ENCODE measurements at places on chromosomes 4 and X.
A peak's percentile ranks its signal among the peaks of the same experiment; 100 is the strongest.

GRCh38 chr4:22456291-22456690, 59.6 kb downstream of the ADGRA3 start:
- DNase-seq = no peak

GRCh38 chr4:185700630-185701029, 111.4 kb downstream of the SORBS2 start:
- no peak for DNase-seq

DNA sequence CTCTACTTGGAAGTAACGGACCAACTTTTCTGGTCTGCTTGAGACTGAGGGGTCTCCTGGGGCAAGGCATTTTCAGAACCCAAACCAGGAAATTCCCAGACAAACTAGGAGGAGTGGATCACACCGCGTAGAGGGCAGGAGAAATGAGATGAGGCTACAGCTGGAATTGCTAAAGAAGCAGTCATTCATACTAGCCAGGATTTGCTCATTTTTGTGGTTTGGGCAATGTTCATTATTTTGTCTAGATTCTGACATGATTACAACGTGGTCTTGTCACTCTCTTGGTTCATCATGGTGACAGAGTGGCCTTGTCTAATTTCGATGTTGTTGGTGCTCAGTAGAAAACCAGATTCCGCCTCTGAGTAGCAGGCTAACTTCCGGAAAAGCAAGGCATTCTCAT, 63.2 kb downstream of the BANK1 start:
- DNase-seq = peak; percentile 25

DNA sequence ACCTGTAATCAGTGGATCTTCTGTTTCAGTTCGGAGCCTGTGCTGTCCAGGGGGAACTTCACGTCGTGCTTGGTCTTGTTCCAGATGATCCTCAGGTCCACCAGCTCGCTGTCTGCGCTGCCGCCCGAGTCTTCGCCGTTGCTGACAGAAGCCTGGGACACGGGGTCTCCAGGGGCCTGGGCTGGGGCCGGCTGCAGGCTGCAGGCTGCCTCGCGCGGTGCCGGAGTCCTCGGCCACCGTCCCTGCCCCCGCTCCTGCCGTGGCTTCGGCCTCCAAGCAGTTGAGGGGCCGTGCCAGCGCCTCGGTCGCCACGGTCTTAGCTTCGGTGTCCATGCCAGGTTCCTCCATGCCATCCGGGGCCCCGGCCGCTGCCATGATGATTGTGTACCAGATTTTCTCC, 37.3 kb upstream of the CCNI start:
- DNase-seq = no peak

GRCh38 chrX:134734466-134734952, 76.2 kb upstream of the PLAC1 start:
- DNase-seq = peak; percentile 4

DNA sequence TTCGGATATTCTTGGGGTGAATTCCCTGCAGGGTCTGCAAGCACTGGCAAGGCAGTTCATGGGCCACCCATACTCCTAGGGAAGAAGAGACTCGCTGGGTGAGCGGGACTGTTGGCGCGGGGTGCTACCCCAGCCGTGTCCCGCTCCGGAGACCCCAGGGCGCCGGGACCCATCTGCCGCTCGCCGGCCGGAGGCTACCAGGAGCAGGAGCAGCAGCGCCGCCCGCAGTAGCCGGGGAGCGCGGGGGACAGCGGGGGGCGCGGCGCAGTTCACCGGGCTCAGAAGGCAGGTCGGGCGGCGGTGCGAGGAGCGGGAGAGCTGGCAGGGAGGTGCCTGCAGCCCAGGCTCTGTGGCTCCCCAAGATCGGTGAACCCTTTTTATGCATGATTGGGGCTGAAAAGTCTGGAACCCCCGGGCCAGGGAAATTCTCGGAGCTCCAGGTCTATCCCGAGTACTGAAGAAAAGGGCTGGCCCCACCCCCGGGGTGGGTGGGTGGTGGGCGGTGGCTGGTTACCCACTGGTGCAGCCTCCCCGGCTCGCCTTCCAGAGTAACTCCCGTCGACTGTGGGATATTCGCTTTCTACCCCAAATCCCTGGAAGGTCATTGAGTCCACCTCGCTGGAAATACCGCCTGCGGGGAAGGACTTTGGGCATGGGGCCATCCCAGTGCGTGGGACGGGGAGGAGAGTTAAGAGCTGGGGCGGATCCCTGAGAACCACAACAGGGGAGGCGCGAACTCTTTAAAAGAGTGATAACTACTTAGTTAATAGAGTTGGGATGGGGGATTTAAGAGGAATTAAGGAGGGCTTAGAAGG, 37.6 kb downstream of the PF4 start:
- DNase-seq = peak; percentile 28

- no peak for DNase-seq
Observed at GRCh38 chr4:133856731-133857355, 344.7 kb downstream of the PABPC4L start.

- DNase-seq = no peak
Observed at GRCh38 chr4:7811536-7812191, 128.0 kb downstream of the AFAP1 start.

GRCh38 chr4:185275501-185275900, 66.1 kb downstream of the SNX25 start:
- DNase-seq = peak; percentile 6

DNA sequence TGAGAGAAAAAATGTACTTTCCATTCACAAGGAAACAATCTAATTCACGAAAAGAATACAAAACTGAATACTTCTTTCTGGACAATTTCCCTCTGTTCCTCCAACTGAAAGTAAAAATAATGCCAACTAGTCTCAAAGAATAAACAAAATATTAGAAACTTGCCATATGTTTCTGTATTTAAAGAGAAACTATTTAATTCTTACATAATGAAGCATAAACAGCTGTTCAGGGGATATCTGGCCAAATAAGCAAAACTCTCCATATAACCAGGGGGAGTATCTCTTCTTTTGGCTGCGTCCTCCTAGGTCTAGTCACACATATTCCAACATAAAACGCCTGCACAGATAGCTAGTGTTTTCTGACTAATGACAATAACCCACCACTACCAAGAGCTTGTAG, 805 bp downstream of the GATB start:
- DNase-seq = no peak

- DNase-seq = no peak
Observed at GRCh38 chr4:180832073-180832472, 1411.1 kb upstream of the TENM3 start.

GRCh38 chr4:47933840-47934239, 19.5 kb upstream of the NFXL1 start:
- DNase-seq = peak; percentile 42

DNA sequence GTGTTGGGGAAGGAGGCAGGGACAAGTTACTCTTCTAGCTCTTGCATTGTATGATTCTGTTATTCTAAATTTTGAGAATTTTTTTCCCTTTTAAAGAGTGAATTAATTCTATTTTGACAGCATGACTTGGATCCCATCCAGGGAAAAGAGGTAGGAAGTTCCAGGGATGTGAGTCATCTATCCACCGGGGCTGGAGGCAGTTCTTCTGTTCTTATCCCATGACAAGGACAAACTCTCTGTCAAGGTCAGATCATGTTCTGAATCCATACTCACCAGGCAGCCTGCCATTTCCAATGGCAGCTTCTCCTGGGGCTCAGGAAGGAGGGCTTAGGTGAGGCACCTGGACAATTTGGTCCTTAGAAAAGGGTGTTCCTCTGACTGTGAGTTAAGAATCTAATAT, 132.0 kb upstream of the MED14 start:
- peak; percentile 24 for DNase-seq

- no peak for DNase-seq
Observed at GRCh38 chrX:114065577-114066223, 518.2 kb upstream of the HTR2C start.

DNA sequence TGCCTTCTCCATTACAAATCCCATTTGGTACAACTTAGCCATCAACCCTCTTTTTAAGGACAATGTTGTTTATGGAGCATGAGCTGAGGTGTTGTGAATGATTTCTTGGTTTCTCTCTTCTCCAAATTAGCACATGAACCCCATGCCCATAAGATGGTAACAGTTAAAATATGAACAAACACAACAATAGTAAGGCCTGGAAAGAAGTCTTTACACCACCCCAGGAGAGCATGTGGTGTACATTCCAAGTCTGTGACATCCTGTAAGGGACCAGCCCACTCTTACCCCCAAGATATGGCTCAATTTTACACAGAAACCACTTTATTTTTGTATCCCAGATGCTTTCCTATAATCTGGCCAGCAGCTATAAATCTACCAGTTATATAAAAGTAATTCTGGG, 226.1 kb downstream of the COX18 start:
- peak; percentile 51 for DNase-seq

Data from AG08395 (cell line).